Fibroblast of skin of back (primary cell): ENCODE measurements at places on chromosomes 11 and 22.

GRCh38 chr22:48901324-48901723, 926.3 kb downstream of the BRD1 start:
- no peak for DNase-seq

DNA sequence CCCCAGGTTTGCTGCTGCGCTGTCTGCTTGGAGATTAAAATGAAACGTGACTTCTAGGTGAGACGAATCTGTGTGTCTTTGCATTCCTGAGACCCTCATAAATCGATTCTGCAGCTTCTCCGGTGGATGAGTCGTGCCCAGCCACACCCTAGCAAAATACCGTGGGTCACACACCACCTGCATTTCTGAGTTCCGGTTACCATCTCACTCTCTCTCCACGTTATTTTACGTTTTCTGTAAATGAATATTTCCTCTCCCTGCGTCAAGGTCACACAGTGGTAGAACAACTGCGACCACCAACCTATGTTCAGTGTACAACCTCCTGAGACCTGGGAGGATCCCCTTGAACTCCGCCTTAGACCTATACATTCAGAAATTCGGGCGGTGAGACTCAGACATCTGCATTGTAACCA, 1.1 kb downstream of the YWHAH start:
- no peak for DNase-seq

GRCh38 chr11:7444091-7444981, 41.0 kb upstream of the OLFML1 start:
- no peak for DNase-seq

- DNase-seq = no peak
Observed at GRCh38 chr22:23062616-23063538, 7.4 kb upstream of the GNAZ start.

- no peak for DNase-seq
Observed at GRCh38 chr11:34941688-34942087, 25.3 kb downstream of the PDHX start.

DNA sequence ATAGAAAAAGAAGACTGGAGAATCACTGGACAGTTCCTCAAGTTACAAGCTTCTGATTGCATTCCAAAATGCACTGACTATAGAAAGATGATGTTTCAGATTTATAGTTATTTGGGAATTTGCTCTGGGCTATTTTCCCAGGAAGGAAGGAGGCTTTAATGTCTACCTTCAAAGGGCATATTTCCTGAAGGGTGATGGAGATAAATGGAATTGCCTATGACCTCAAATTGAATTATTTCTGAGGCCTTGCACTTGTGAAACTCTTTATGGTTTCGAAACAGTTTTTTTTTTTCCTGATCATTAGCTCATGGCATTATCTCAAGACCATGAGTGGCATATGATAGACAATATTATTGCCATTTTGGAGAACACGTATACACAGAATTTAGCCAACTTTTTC, 333.9 kb downstream of the METTL15 start:
- DNase-seq = no peak

DNA sequence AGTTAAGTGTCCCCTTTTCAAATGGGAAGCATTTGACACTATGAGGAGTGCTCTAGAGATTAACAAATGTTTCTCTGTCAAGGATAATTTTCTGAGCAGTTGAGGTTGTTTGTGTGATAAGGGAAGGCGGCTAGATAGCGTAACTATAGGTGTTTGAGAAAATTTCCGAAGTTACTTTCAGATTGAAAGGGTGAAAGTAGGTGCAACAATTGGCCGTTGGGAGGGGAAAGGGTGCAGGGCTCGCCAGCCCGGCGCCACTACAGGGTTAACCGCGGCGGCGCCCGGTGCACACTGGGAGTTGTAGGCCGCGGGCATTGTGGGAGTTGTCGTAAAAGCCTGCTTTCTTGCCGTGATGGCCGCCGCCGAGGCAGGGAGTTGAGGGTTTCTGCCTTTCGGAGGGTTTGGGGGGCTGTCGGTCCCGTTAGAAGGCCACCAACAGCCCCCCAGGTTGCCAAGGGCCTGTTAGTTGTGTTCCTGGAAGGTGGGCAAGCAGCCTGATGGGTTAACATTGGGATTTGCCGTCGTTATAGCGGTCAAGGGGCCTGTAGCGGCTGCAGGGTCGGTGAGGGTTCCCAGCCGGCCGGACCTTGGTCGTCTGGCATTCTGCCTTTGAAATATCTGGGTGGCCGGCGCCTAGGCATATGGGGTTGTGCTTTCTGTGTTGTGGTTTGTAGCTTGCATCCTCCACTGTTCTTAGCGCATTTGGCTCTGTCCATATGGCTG, 36.5 kb upstream of the HSD17B12 start:
- DNase-seq = peak; percentile 88

GRCh38 chr11:84130646-84131427, 844.7 kb upstream of the CCDC90B start:
- no peak for DNase-seq

DNA sequence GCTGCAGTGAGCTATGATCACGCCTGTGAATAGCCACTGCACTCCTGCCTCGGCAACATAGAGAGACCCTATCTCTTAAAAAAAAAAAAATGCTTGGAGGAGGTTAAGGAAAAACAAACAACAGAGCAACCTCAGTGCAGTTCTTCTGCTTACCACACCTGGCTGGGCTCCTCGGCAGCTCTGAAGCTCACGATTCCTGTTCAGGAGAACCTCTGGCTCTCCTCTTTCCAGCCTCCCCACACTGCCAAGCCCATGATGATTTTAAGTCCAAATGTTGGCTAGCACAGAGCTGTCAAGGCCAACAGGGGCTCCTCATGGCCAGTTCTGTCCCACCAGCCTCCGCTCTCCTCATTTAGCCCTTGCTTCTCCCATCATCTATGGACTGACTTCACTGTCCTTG, 69.7 kb upstream of the ARFGAP3 start:
- no peak for DNase-seq

GRCh38 chr11:71144736-71145135, 107.6 kb downstream of the SHANK2 start:
- no peak for DNase-seq

GRCh38 chr11:112269139-112269538, 8.5 kb upstream of the PLET1 start:
- DNase-seq = no peak

DNA sequence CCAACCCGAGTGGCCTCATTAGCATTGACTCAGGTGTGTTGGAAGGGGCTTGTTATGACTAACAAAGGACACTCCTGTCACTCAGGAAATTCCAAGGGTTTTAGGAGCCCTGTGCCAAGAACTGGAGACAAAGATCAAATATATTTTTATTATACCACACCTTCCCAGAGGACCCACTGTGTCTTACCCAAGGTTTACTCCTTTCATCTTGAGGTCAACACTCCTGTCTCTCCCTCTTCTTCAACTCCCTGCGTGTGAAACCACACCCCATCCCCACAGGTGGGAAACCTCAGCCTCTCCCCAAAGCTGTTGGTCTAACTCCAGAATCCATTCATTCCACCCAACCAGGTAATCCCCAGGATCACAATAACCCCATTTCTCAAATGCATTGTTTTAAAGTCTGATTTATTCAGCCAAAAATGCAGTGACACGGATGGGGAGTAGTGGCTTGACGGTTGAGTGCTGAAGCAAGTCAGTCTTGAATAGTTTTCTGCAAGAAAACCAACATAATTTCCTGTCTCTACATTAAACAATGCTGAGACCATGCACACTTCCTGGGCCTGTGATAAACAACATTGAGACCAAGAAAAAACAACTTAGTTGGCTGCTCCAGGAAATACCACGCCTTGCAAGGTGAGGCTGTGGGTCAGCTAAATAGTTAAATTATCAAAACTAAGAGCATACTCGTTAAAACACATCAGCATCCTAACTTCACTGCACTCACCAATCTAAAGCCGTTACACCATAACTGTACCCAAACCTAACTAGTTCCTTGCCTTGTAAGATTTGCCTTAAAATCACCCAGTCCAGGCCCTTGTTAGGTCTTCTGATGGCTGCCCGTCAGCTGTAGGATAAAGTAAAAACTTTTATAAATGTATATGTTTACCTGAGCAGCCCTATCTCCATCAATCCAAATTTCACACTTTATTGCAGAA, 38.5 kb upstream of the SPON1 start:
- no peak for DNase-seq

- no peak for DNase-seq
Observed at GRCh38 chr22:23091760-23092159, 21.4 kb downstream of the GNAZ start.

- no peak for DNase-seq
Observed at GRCh38 chr11:91124363-91124762, 901.5 kb upstream of the CHORDC1 start.

DNA sequence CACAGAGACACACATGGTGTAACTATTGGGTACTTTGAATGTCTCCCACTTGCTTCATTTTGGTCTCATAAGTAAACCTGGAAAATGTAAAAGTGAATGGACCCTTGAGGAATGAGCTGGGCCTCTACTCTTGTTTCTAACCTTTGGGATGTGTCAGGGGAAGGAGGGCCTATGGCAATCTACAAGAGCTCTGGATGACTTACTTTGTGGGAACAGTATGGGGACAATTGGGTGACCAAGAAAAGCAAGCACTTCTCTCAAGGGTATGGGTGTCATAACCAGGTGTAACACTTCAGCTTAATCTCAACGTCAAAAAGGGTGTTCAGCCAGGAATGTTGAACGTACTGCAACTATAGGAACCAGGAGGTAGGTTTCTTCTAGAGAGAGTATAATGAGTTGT, 144.0 kb downstream of the OPCML start:
- no peak for DNase-seq

DNA sequence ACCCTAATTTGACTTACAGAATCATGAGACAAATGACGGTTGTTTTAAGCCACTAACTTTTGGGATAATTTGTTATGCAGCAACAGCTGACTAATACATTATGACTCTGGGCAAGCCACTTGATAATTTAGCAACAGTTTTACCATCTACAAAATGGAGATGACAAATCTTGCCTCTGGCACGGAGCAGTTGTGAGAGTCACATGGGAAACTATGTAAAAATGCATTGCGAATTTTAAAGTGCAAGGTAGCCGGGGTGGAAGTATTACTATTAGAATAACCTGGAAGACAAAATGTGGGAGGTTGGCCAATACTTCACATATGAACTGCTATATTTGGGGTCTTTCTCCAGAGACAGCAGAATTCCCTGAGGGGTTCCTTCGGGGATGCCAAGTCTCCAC, 328.7 kb downstream of the CTTN start:
- DNase-seq = no peak

DNA sequence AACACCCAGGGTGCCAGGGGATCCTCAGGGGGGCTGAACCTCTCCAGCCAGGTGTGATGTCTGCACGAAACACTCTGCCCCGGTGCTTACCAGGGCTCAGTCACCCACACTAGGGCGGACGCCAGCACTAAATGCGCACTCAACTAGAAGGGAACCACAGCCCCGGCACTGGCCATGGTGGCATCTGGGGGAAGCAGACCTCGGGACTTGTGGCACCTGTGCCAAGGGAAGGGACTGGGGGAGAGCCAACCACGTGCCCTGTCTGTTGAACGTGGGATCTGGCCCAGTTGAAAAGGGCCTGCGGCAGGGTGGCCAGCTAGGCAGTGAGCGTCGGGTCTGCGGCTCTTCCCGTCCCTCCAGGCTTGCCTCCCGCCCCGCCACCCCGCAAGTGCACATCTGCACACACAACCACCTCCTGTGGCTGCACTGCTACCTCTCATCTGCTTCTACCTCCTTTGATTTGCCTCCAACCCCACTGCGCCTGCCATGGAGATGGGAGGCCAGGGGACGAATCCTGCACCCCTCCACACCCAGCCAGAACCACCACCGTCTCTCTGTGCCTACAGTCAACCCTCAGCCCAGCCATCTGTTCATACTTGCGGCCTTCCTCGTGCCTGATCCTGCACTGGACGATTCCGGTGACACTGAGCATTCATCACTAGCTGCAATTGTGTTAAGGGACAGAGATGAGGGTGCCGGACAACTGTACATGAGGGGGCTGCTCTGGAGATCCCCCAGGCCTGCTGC, 15.0 kb upstream of the MOB2 start:
- no peak for DNase-seq

DNA sequence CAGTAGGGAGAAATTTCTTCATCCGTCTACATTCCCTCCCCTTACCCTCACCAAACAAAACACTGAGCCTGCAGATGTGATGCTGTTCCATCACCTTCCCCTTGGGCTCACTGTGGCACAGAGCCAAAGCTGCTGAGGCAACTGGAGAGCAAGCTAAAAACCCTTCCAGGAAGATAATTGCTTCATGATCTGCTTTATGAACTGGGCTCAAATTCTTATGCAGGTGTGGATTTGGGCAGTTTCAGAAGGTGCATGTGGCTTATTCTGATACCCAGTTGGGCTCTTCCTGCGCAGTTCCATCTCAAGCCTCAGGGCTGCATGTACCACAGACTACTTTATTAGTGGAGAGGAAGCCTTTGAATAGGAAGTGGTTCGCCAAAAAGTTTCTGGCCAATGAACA, 58.3 kb downstream of the AAMDC start:
- DNase-seq = peak; percentile 18

DNA sequence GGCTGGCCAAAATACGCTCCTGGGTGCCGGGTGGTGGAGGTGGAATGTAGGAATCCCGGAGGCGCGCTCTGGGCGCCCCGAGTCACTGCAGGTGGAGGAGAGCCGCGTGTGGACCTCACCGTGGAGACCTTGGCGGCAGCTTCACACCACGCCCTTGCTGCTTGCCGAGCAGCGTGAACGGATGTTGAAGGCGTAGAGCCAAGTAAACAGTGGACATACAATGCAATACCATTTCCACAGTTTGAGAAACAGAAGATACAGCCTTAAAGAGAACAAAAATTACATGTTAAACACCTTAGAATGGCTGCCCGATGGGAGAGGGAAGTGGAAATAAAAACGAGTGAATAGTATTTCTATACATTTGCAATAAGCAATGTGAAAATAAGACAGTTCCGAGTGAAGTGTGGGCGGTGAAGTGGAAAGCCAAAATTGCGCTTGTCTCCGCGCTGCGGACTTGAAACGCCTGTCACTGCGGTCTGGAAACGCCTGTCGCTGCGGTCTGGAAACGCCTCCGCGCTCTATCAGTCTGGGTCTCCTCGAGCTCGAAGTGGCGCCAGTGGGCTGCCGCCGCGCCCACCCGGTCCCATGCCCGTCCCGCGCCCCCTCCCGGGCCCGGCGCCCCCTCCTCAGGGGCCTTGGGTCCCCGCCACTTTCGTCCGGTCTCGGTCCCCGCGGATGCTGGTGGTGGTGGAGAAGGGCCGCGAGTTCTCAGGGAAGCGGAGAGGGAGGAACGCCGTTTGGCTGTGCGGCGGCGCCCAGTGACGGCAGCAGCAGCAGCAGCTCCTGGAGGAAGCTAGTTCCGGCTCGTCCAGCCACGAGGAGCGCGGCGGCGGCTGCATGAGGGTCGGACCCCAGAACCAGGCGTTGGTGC, 1.6 kb downstream of the NCR3LG1 start:
- DNase-seq = peak; percentile 78

- DNase-seq = no peak
Observed at GRCh38 chr11:197741-198235, 4.9 kb downstream of the SCGB1C1 start.

DNA sequence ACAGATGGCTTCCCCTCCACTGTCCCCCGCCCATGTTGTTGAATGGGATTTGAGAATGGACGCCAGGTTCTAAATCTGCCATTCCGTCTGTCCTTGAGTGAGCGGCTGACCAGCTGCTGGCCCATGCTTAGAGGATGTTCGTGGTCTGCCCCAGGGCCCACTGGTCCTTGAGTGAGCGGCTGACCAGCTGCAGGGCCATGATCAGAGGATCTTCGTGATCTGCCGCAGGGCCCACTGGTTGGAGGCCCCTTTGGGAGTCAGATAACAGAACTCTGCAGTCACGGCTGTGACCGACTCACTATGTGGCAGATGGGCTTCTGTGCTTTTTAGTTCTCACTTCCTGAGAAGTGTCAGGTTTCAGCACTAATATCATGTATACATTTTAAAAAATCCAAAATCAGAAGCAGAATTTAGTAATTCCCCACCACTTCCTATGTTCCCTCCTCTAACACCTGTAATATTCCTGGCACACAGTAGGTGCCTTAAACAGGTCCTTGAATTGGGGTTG, 54.1 kb downstream of the MICAL3 start:
- peak; percentile 70 for DNase-seq
